ENCODE measurements at places on chromosomes 6 and 20.

DNA sequence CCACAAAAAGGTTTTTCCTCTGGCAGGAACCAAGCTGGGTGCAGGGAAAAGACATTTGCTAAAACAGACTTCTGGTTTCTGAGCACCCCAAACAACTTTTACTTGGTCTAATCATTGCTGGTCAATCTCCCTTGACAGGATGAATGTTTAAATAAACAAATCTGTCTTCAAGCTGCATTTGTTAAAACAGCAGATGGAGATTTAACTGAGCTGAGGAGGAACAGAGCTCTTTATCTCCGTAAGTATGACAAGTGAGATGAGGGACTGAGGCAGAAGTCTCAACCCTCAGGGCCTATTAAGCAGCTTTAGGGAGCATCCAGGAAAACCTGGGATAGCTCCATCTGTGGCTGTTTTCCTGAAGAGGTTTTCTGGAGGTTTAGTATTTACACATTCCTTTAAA, 40.6 kb downstream of the NINL start:
- no peak for DNase-seq

GRCh38 chr20:62411479-62412193, 4.6 kb upstream of the CABLES2 start:
- DNase-seq: no peak

DNA sequence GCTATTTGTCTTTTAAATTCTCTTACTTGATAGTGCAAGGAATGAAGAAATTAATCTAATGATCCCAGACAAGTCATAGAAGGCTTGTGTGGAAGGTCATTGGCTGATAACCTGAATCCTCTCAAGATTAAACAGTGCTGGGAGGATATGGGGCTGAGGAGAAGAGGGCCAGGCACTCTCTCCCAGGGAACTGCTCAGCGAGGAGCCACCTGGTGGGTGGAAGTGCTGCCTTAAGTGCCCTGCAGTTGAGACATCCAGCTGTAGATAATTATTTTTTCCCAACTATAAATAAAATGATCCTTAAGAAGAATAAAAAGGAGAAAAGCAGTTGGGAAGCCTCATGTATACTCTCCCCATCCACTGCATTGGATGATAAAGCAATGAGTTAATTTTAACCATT, 47.9 kb downstream of the BTBD3 start:
- no peak for DNase-seq

GRCh38 chr6:168602576-168602975, 161.6 kb downstream of the SMOC2 start:
- no peak for DNase-seq

DNA sequence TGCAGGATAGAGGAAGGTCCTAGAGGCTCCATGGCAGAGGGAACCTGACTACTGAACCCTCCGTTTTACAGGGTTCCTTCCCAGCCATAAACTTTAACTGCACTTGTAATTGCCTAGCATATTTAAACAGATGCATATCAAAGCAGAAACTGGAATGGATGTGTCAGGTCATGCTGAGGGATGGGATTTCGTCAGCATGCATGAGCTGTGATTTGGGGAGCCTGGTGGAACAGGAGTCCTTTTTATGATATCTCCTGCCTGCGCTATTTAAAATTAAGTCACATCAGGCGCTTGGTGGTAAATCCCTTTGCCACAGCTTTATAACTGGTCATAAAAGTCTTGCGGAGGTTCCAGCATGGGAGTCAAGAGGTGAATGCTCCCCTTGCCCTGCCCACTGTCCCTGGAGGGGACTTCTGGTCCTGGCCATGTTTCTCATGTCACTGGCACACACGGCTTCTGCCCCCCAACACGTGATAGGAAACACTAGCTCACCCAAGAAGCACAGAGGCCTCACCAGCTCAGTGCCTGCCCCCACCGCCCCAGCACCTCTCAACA, 26.0 kb upstream of the PCMTD2 start:
- no peak for DNase-seq

- no peak for DNase-seq
These were observed 38.1 kb downstream of the IYD start for GRCh38 chr6:150406948-150407347.

DNA sequence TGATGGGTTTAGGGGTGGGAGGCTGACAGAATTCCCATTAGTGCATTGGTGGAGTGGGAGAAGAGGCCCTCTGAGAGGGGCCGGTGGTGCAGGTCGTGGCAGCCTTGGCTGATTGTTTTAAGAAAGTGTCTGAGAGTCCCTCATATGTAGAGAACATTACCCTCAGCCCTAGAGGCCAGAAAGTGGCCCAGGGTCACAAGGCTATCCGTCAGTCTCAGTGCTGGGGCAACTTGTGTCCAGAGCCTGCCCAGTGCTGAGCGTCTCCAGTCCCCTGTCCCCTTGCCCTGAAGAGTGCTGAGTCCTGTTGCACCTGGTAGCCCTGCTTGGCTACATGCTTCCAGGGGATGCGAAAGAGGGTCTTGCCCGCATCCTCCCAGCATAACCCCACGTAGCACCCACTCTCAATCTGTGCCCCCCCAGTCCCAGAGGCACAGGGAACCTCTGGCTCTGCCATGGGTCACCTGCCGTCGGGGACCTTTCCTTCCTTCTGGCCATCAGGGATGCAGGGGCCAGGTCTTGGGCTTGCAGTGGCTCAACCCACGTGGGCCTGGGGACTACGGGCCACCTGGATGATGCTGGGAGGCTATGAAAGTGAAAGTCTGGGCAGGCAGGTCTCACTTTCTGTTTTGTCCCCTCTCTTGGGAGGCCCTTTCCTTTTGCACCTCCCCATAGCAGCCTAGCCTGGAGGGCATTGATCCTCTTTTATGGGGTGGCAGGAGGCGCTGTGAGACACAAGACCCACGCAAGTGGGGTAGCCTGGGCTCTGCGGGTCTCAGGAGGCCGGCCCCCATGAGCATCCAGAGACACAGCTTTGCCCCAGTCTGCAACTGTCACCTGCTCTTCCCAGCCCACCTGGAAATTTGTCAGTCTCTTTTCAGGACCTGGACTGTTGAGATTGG, 12.2 kb downstream of the DUSP15 start:
- no peak for DNase-seq

- no peak for DNase-seq
These were observed 26.8 kb upstream of the CRIP3 start for GRCh38 chr6:43335469-43335868.

DNA sequence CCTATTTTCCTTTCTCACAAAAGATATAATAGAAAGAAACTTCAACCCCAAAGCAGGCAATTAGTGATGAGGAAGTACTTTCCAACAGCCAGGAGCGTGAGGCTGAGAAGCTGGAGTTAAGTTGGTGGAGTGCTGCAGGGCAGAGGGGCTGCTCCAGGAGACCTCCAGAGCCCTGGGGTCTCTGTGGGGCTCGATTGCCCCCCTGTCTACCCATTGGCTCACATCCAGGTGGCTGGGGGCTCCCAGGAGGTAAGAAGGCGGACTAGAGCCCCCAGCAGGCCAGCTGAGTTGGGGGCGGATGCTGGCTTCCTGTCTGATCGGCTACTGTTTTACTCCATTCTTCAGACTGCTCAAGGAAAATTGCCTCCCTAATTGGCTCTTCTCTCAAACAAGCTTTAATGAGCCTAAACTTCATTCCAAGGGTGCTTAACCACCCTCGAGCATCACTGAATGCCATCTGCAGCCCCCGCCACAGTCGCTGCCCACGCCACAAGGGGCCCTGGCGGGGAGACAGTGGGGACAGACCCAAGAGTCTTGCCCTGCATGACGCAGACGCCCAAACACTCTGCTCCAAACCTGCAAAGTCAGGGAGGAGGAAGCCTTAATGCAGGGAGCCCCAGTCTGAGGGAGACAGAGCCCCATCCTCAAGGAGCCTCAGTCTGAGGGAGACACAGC, 78.6 kb downstream of the MDGA1 start:
- no peak for DNase-seq

GRCh38 chr6:139777202-139777970, 402.9 kb upstream of the CITED2 start:
- DNase-seq: no peak

GRCh38 chr6:134816780-134817179, 133.1 kb downstream of the ALDH8A1 start:
- DNase-seq: no peak

- DNase-seq: no peak
These were observed 161.6 kb upstream of the TNFAIP3 start for GRCh38 chr6:137705160-137706082.

DNA sequence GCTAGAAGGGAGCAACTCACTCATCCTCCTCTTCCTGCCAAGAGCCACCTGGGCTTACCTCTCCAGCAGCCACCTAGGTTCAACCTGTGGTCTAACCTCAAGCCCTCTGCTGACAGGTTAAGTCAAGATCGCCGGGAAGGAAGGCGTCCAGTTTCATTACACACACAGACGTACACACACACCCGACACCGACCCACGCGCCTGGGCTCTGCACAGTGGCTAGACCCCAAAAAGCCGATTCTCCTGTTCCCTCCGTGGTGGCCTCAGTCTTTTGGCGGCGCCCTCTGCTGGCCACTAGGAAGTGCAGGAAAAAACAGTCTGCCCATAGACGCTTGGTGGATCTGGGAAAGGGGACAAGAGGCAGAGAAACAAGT, 52.8 kb downstream of the MRPL14 start:
- no peak for DNase-seq

DNA sequence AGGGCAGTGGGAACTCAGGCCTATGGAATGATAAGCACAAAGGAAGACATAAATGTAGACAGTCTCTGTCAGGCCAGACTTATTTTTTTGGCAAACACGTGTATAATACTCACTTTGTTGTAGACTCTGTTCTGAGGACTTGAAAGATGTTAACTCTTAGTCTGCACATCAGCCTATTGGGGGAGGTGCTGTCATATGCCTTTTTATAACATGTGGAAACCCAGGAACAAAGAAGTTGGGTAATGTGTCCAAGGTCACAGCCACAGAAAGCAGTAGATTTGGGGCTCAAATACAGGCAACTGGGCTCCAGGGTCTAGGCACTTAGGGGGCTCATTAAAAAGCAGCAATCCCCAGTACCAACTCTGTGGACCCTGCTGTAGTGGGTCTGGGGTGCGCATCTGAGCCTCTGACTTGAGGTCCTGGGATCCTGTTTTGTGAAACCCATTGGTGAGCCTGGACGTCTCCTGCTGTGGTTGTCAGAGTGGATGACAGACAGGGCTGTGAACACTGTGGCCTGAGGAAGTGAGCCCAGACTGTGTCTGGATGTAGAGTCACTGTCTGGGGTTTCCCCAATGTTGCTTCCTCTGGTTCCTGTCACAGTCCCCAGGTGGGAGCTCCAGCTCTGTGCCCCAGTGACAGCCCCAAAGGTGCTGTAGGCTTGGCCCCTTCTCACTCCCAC, 50.0 kb downstream of the CDH26 start:
- DNase-seq: no peak

GRCh38 chr6:14674458-14674857, 556.9 kb downstream of the CD83 start:
- no peak for DNase-seq

DNA sequence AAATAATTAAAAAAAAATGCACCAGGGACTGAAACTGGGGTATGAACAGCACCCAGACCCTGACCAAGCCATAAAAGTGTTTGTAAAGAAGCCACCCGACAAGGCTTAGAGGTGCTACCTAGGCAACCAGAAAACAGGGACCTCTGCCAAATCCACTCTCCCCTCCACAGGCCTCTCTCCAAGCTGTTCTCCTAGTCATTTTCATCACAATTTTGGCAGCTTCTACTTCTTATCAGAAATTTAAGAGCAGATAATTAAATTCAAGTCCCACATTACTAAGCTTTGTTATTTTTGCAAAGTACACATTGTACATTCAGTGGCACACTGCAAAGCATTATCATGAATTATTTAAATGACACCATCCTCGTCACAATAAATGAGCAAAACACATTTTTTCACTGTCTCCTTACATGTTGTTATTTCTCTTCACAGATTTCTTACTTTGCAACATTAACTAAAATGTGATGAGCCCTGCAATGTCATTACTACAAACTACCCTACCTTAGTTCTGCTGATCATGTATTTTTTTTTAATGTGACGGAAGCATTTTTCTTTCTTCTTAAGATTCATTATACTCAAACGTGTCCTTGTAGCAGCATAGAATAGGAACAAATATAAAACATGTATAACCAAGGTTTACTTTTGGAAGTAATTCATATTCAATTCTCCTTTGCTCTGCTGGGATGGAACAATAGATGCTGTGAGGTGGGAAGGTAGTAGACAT, 38.1 kb downstream of the ECT2L start:
- DNase-seq: peak; percentile 91

DNA sequence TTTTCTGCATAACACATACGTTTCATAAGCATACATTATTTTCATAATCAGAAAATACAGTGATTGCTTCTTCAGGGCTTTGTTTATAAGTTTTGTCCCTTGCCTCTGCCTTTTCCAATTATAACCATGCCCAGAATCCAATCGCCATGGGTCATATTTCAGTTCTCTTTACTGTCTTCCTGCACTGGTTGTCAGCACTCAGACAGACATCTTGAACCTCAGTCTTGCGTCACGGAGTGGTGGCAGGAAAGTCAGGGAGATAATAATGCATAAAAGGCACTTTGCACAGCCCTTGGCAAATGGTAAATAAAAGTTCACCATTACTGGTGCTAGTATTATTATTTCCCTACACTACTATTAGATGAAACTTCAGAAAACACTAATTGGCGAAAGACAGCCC, 7.2 kb downstream of the KIF16B start:
- no peak for DNase-seq

DNA sequence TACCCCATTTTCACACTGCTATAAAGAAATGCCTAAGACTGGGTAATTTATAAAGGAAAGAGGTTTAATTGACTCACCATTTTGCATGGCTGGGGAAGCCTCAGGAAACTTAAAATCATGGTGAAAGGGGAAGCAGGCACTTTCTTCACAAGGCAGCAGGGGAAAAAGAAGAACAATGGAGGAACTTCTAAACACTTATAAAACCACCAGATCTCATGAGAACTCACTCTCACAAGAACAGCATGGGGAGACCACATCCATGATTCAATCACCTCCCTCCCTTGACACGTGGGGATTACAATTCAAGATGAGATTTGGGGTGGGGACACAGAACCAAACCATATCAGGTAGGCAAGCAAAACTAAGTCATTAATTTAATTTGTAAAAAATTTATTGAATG, 343.2 kb downstream of the FRK start:
- no peak for DNase-seq

- no peak for DNase-seq
These were observed 16.0 kb downstream of the MARCKS start for GRCh38 chr6:113873043-113873667.

- DNase-seq: no peak
These were observed 119.3 kb downstream of the ASCC3 start for GRCh38 chr6:100761841-100762240.

GRCh38 chr6:170344631-170345576, 38.3 kb downstream of the FAM120B start:
- DNase-seq: no peak

DNA sequence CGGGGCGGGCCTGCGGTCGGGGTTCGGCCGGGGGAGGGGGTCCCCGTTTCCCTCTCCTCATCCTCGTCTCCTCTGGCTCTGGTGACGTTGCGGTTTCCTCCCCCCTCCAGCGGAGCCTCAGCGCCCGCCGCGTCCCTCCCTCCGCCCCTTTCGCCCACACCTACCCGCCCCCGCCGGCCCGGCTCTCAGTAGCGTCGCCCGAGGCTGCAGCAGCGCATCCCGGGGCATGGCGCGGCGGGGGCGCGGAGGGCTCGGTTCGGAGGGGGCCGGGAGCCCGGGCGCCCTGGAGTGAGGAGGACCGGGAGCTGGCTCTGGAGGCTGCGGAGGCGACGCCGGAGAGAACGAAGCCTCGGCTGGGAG, at the start of gene DSE:
Gene DSE, plus strand, starts transcription at position 188 of the 360 bp plus-strand sequence. CDS start 28,304 bp downstream, outside the sequence.
- no peak for DNase-seq

- DNase-seq: no peak
These were observed 430 bp upstream of the FAM110A start for GRCh38 chr20:833121-833449.

Data from NCI-H1105 (cell line).